ENCODE measurements at places on chromosomes 1 and 21.

- DNase-seq, result peak; percentile 61
These were observed 2.3 kb upstream of the BSND start for GRCh38 chr1:54996359-54996868.

DNA sequence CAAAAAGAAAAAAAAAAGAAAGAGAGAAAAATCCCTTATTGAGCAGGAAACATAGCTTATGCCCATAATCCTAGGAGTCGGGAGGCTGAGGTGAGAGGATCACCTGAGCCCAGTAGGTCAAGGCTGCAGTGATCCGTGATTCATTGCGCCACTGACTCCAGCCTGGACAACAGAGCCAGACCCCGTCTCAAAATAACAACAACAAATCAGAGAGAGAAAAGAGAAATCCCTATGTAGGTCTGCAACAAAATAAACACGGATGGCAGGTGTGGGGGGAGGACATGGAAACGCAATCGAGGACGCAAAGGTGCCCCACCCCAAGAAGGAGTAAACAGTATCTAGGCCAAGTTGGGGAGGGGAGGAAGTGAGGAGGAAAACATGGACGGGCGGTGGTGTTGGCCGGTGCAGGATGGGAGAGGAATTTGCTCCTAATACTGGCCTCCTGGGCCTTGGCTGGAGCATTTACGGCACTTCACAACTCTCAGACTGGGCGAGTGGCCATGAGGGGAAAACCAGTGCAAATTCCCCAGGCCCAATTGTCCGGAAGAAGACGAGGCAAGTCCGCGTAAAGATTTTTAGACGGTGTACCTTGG is 609 bp upstream of the CHTOP start:
- no peak for DNase-seq

GRCh38 chr1:38926091-38926490 is 15.5 kb downstream of the RHBDL2 start:
- DNase-seq, result no peak

GRCh38 chr1:99645699-99646531 is at the start of gene PALMD:
Gene PALMD, plus strand, starts transcription at chr1:99646113. Its CDS starts 205 bp downstream, at chr1:99646318.
- DNase-seq, result peak; percentile 37

DNA sequence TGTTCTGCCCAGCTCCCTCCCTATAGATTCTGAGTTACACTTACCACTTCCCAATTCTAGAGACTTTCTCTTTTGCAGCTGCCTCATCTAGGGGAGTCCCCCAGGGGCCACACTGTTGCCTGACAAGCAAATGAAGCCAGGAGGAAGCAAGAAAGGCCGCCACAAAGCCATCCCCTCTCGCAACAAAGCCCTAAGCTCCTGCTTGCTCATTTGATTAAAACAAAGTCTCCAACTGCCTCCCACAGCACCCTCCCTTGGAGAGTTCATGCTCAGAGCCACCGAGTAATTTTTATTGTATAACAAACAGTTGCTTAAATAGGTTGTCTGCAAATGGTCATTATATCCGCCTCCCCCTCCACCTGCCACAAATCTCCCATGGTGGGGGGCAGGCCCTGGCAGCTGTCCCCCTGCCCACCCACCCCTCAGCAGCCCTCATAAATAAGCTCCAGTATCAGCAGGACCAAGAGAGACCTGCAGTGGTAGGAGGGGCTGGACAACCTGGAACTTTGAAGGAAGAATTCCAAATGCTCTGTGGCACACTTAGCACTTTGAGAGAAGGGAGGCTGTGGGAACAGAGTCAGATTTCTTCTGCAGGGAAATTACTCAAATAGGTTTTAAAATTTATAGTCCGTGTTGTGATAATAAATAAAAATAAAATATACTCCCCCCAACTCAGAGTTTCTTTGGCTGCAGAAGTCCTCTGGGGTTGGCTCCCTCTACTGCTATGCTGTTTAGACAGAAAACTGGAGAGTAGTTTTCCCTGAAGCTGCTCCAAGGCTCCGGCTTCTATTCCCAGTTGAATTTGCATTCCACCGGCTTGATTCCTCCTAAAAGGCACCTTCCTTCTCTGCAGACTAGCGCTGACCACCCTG is 237.5 kb downstream of the TTLL7 start:
- DNase-seq, result no peak

GRCh38 chr1:212161231-212161781 is 123.9 kb upstream of the PPP2R5A start:
- peak; percentile 71 for DNase-seq

DNA sequence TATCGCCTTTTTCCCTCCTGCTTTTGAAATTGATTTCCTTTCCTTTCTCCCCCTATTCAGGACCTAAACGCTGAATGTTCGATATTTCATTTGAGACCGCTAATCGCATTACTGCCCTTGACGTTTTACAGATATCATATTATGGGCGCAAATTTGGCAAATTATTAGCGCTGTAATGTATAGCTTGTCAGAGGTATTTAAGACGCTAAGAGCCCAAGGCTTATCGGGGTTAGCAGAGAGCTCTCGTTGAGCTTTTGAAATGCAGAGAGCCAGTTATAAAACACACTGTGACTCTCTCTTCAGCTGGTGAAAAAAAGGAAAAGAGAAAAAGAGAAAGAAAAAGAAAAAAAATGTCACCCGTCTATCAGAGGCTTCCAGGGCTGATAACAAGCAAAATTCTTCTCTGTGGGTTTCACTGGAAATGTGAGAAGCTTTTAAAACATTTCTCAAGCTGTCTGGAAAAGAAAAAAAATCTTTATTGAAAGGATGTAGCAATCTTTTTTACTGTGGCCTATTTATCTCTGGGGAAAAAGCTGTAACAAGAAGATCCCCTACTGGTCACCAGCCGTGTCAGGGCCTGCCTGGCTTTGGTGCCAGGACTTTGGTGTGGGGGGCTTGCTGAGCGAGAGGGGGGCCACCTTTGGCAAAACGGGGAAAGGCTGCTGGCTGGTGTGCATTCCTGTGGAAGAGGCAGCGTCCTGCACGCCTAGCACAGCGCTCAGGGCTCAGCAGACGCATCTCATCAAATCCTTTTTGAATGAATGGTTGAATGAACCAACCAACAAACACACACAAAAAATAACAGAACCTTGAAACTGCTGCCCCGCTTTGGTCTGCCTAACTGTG is 119.8 kb downstream of the RNF220 start:
- DNase-seq, result no peak

DNA sequence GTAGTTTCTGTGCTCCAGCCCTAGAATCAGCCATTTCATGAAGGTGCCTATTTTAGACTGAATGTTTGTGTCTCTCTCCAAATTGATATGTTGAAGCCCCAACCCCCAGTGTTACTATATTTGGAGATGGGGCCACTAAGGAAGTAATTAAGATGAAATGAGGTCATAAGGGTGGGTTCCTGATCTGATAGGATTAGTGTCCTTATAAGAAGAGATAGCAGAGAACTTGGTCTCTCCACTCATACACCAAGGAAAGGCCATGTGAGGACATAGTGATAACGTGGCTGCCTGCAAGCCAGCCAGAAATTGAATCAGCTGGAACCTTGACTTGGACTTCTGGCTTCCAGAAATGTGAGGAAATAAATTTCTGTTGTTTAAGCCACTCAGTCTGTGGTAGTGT is 12.3 kb downstream of the RAVER2 start:
- DNase-seq, result no peak
